ENCODE measurements at places on chromosomes 16 and 17. TPM values are rescaled to one million over a fixed set of nuclear protein-coding genes. Genes with fewer than 3 reads are reported as not detected.

DNA sequence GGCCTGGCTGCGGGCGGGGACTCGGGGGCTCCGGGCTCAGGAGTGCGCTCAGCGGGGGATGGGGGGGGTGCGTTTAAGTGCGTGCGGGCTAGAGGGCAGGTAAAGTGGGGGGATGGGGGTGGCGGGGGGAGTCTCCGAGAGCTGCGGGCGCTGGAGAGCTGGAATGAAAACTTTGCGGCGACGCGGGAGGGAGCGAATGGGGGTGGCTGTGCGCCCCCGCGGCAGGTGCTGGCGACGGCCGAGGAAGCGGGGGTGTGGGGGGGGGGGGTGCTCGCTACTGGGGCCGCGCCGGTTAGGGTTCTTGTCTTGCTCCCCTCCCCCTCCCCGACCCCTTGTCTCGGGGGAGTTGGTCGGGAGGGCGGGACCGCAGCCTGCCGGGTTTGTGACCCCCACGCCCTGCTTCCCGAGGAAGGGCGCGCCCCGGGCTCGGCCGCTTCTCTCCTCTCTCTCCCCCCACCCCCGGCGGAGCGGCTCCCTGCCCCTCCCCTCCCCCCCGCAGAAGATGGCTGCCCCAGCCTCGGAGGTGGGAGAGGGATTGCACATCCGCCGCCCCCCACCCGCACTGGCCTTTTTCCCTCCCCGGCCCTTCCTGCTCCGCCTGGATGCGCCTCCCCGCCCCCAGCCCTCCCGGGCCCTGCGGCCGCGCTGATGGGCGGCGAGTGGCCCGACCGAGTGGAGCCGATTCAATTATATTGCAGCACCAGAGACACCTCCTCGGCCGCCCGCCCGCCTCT is 649 bp downstream of the GSE1 start:
- no peak for ATAC-seq

GRCh38 chr17:4256952-4257351 is 6.8 kb downstream of the ANKFY1 start:
- no peak for ATAC-seq

GRCh38 chr17:36088670-36089338 is 1.1 kb downstream of the CCL3 start:
- no peak for ATAC-seq

- ATAC-seq = no peak
These were observed 6.9 kb downstream of the MYO19 start for GRCh38 chr17:36527621-36528250.

- ATAC-seq = no peak
These were observed 832 bp downstream of the CDK5R1 start for GRCh38 chr17:32487473-32488176.

- peak; percentile 69 for ATAC-seq
These were observed 4.0 kb downstream of the CMTM3 start for GRCh38 chr16:66608241-66609138.

GRCh38 chr17:39730095-39730921 is at the start of gene MIEN1:
Gene MIEN1, minus strand, starts transcription at chr17:39730532. Its CDS starts 37 bp downstream, at chr17:39730495.
- ATAC-seq = peak; percentile 97

GRCh38 chr16:23452572-23453337 is at the start of gene COG7:
Gene COG7, minus strand, starts transcription at chr16:23453189. Its CDS starts 195 bp downstream, at chr16:23452994.
- peak; percentile 94 for ATAC-seq

GRCh38 chr17:66200685-66201092 is 8.8 kb upstream of the CEP112 start:
- ATAC-seq = no peak

- ATAC-seq = no peak
These were observed 424 bp downstream of the YBX2 start for GRCh38 chr17:7293816-7294613.

DNA sequence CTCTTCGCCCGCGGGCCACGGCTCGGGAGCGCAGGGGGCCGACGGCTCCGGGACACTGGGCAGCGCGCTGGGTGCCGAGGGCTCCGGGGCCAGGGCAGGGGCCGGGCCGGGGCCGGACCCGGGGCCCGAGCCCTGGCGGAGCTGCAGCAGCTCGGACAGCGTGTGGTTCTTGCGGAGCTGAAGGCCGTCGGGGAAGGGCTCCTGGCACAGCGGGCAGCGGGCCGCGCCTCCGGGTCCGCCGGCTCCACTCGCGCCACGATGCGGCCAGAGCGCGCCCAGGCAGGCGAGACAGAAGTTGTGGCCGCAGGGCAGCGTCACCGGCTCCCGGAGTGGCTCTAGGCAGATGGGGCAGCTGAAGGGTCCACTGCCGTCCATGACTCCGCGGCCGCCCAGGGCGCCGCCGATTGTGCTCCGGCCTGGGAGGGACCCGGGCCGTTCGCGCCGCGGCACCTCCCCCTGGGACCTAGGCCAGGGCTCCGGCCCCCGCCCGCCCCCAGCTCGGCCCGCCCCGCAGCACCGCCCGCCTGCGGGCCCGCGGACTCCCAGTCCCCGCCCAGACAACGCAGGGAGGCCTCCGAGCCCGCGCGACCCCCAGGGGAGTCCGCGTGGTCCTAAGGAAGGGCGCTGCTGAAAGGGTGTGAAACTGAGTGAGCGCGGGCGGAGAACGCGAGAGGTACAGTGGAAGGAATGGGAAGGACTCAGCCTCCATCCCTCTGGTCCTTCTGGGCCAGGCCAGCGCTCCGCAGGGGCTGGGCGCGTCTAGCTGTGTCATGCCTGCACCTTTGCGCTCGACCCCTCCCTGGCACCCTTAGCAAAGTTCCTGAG is at the start of gene TRIM47:
TSS of gene TRIM47 (minus strand) at position 408 of the 825 bp plus-strand sequence. CDS start at position 375, 33 bp downstream.
- ATAC-seq = peak; percentile 81

- ATAC-seq = no peak
These were observed 26.2 kb downstream of the CPNE2 start for GRCh38 chr16:57118461-57119084.

- ATAC-seq = no peak
These were observed 679.8 kb upstream of the KIF2B start for GRCh38 chr17:53142890-53143289.

DNA sequence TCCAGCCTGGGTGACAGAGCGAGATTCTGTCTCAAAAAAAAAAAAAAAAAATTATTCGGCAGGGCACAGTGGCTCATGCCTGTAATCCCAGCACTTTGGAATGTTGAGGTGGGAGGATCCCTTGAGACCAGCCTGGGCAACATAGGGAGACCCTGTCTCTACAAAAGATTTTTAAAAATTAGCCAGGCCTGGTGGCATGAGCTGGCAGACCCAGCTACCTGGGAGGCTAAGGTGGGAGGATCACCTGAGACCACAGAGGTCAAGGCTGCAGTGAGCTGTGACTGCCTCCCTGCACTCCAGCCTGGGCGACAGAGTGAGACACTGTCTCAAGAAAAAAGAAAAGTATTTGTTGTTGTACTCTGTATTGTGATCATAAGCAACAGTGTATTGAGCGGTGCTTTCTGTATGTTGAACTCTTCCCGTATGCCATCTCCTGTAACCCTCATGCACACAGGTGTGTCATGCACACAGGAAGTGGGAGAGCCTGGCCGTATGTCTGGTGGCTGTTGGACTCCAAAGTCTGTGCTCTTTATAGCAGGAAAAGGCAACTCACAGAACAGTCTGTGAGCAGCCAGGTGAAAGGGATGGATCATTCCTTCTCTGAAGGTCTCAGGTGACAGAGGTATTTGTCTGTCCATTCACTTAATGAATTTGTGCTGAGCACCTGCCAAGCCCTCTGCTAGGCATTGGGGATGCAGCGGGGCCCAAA is 17.1 kb downstream of the CDH1 start:
- ATAC-seq = no peak

- ATAC-seq = no peak
These were observed 4.2 kb upstream of the CCNF start for GRCh38 chr16:2425008-2425518.

DNA sequence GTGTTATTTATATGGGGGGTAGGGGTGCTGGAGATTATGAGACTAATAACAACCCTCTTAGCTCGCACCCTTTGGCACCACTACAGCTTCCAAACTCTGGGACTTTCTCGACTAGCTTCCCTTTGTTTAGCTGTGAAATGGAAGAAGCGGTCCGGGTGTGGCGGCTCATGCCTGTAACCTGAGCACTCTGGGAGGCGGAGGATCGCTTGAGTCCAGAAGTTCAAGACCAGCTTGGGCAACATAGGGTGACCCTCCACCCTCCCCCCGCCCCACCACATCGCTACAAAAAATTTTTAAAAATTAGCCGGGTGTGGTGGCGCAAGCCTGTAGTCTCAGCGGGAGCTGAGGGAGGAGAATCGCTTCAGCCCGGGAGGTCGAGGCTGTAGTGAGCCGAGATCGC is 814 bp upstream of the CDH3 start:
- no peak for ATAC-seq

DNA sequence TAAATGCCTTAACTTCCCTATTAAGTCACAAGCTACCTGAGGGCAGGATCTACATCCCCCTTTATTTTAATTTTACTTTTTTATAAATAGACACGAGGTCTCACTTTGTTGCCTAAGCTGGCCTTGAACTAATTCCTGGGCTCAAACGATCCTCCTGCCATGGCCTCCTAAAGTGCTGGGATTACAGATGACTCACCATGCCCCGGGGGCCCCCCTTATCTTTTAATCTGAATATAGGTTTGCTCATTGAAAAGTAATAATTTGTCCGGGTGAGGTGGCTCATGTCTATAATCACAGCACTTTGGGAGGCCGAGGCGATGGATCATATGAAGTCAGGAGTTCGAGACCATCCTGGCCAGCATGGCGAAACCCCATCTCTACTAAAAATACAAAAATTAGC is 14.2 kb downstream of the ETV4 start:
- no peak for ATAC-seq

DNA sequence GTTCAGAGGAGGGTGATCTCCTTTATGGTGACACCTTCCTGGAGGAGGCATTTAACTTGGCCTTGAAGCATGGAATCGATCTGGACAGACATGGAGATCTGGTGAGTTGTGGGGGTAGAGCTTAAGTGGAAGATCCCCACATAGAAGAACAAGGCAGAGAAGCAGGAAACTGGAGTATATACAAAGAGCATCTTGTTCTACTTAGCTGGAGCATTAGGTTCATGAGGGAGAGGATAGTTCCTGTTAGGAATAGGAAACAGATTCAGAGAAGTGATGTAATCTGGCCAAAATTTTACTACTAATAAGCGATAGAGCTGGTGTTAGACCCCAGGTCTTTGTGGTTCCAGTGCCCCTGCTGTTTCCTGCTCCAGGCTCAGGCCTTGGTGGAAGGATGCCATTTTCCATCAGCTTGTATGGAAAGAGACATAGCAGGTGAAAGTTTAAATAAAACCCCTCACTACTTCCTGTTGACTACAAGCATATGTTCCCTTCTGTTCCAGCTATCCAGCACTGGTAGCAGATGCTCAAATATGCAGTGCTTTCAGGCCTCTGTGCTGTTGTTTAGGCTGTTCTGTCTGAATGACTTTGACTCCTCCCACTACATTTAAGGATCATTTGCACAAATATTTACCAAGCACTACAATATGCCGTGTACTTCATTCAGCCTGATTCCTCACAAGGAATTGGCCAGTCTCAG is 9.4 kb downstream of the RPAIN start:
- no peak for ATAC-seq

GRCh38 chr16:67419931-67420330 is 3.7 kb upstream of the ZDHHC1 start:
- no peak for ATAC-seq

GRCh38 chr17:4950075-4950745 is 709 bp upstream of the ENO3 start:
- peak; percentile 27 for ATAC-seq

DNA sequence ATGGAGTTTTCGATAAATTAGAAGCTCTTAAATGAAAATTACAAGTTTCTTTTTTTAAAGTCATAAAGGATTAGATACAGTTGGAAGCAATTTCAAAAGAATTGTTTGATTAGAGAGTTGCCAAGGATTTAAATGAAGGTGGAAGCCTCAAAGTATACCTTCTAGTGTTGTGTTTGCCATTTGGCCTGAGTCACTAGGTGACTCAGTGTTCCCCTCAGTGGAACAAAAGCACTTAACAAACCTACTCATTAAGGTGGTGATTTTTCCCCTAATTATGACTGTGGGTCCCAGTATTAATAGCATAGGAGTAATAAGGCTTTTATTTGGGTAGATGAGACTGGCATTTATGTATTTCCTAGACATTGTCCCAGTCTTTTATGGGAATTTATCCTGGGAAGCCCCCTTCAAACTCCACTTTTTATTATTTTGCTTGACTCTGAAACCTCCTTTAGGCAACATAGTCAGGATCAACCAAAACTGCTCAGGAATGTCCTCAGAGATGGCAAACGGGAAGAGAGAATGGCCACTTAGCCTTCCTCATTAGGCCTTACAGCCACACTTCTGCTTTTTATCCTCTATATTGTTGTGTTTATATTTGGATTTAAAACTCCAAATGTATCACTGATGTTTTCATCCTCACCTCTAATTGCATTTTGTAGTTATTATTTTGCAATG is 161.0 kb downstream of the FTO start:
- ATAC-seq = no peak

- no peak for ATAC-seq
These were observed 457.0 kb upstream of the CDH5 start for GRCh38 chr16:65909310-65910050.

The GDPD1 gene
- total RNA-seq = 0.67 TPM

The KRT39 gene
- total RNA-seq = not detected

The DNAH2 gene
- not detected for total RNA-seq

The GJD3 gene
- not detected for total RNA-seq

The DRC3 gene
- total RNA-seq = 1.2 TPM

The SSTR5 gene
- not detected for total RNA-seq

The KRT31 gene
- not detected for total RNA-seq

The KRT28 gene
- not detected for total RNA-seq

The ADAP2 gene
- 12.9 TPM for total RNA-seq

The NACA2 gene
- total RNA-seq = not detected

The CTDNEP1 gene
- total RNA-seq = 50.8 TPM

Data from gastroesophageal sphincter (tissue), 4 donors.